ENCODE measurements at places on chromosomes 1 and 21.
A peak's percentile ranks its signal among the peaks of the same experiment; 100 is the strongest.

DNA sequence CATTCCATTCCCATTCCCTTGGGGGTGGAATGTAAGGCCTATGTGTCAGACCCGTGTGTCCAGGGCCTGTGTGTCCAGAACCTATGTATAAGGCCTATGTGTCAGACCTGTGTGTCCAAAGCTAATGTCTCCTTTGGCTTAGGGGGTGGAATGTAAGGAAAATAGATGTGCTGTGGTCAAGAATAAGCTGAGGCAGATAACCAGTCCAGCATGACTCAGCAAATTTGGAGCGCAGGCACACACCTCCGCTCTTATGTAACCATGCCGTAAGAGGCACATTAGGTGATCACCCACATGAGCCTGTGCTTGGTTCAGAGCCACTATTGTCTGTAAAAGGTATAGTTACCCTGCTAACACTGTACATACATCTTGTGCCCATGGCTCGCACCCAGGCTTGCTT, 150.8 kb upstream of the SGIP1 start:
- no peak overlapping the region for H3K27ac ChIP-seq
- no peaks in the 10 kb centered on the region for H3K27me3 ChIP-seq
- H3K4me3 ChIP-seq: no peak overlapping the region
- no peak for DNase-seq
- no peaks in the 10 kb centered on the region for H3K36me3 ChIP-seq
- H3K4me1 ChIP-seq: no peaks in the 10 kb centered on the region

DNA sequence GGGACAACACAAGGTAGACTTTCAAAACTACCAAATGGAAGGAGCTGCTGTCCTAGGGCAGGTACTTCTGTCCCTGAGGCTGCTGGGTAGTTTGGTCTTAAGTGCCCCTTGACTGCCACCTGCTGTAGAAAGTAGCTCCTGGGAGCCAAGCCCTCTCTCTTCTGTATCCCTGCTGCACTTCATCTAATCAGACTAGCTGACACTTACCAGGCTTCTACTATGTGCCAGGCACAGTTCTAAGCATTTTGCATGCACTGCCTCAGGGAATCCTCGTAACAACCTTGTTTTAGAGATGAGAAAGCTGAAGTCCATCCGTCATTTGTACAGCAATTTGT, 15.9 kb upstream of the SRSF4 start:
- DNase-seq: peak; percentile 58
- no peak overlapping the region for H3K27ac ChIP-seq
- H3K4me1 ChIP-seq: no peaks in the 10 kb centered on the region
- H3K4me3 ChIP-seq: no peak overlapping the region

GRCh38 chr1:190320952-190321351, 156.7 kb downstream of the BRINP3 start:
- H3K27me3 ChIP-seq: no peaks in the 10 kb centered on the region
- no peak overlapping the region for H3K27ac ChIP-seq
- no peaks in the 10 kb centered on the region for H3K36me3 ChIP-seq
- no peaks in the 10 kb centered on the region for H3K4me1 ChIP-seq
- no peak for DNase-seq

DNA sequence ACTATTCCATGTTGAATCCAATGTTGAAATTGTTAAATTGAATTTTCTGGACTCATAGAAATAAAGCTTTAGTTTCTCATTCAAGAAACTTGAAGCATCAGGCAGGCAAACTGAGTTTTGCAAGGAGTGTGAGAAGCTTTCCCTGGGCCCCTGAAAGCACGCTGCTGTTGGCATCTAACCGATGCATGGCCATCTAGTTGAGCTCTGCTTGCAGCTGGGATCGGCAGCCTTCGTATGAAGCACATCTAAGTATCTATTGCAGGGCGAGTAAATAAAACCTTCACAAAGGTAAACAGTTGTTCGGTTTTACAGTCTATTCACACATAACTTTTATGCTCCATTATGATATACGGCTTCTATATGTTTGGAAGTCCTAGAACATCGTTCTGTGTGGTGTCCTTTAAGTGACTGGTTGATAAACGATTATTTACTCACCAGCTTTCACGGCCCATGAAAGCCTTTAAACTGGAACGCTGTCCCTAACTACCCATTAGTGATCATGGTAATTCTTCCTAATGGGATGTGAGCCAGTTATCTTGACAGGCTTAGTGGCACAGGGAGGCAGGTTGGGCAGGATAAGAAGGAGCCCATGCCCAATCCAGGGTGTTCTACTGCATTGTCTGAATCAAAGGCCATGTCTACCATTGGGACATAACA, 71.7 kb downstream of the SEC16B start:
- no peaks in the 10 kb centered on the region for H3K36me3 ChIP-seq
- no peak for DNase-seq
- H3K27ac ChIP-seq: no peak overlapping the region

- DNase-seq: no peak
- H3K4me3 ChIP-seq: no peak overlapping the region
- no peak overlapping the region for H3K27ac ChIP-seq
- no peaks in the 10 kb centered on the region for H3K4me1 ChIP-seq
These were observed 293.5 kb downstream of the NTNG1 start for GRCh38 chr1:107434361-107434693.

DNA sequence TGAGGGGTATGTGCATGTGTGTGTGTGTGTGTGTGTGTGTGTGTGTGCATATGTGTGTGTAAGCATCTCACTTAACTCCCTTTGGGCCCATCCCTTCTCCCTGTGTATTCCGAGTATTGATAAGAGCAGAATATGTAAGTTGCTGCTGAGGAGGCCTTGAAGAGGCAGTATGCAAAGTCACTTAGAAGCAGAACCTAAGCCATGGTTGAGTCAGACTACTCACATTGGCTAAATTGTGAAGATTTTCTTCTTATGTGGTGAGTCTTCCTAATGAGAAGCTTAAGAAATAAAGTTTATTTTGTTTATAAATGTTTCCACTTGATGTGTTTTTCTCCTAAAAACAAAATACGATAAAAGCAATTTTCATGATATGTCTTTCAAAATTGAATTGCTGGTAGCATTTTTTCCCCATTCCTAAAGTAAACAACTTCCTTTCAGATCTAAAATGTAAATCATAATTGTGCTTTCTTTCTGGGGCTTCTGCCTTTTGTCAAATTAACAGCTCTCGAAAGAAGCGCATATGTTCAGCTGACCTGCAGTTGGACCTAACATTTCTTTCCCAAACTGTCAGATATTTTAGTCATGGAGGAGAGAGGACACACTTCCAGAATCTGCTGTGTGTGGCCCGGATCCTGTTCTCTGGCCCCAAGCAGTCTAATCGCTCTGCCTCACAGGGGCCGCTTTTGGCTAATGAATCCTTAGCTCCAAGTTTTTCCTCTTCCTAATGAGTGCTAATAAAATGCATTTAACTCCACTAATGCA, 284.0 kb downstream of the DUSP10 start:
- no peak for DNase-seq
- H3K4me3 ChIP-seq: no peak overlapping the region
- no peak overlapping the region for H3K27ac ChIP-seq
- H3K4me1 ChIP-seq: no peaks in the 10 kb centered on the region

GRCh38 chr1:172003766-172004530, 162.7 kb downstream of the DNM3 start:
- H3K4me1 ChIP-seq: no peaks in the 10 kb centered on the region
- no peak overlapping the region for H3K4me3 ChIP-seq
- H3K27ac ChIP-seq: no peak overlapping the region
- no peaks in the 10 kb centered on the region for H3K27me3 ChIP-seq
- no peaks in the 10 kb centered on the region for H3K36me3 ChIP-seq
- no peak for DNase-seq

GRCh38 chr1:79469139-79469538, 462.6 kb upstream of the ADGRL4 start:
- no peak overlapping the region for H3K27ac ChIP-seq
- no peaks in the 10 kb centered on the region for H3K4me1 ChIP-seq
- H3K27me3 ChIP-seq: no peaks in the 10 kb centered on the region
- DNase-seq: no peak

DNA sequence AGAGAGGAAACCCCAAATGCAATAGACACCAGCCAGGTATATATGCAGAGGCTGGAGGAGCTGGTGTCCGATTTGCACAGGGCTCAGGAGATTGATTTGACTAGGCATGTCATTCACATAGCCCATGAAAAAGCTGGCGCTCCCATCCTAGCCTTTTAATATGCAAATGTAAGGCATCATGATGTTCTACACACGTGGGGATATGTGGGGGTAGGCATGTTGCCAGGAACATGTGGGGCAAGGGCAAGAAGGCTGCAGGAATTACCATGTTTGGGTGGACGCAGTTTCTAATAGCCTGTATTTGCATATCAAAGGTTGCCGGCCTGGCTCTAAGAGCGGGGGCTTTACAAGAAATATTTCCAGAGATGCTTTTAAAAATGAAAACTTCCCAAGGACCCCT, 11.7 kb upstream of the SH3GLB1 start:
- no peak for DNase-seq
- H3K4me1 ChIP-seq: no peaks in the 10 kb centered on the region
- no peak overlapping the region for H3K4me3 ChIP-seq
- H3K27ac ChIP-seq: no peak overlapping the region
- H3K36me3 ChIP-seq: no peaks in the 10 kb centered on the region

DNA sequence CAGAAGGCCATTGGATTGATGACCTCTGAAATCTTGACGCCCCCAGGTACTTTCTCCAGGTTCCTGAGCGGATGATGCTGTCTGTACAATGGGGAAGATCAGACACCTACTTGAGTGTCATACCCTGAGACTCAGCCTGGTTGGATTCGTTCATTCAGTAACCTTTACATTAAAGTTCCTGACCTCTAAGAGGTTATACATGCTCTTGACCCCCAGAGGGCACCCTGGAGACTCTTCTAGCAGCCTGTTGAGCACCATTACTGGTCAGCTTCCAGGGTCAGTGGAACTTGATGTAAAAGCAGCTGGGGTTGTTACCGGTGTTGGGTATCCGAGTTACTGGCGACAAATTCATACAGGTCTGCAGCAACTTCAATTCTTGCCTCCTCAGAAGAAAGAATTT, 114.3 kb upstream of the ZNF678 start:
- no peaks in the 10 kb centered on the region for H3K36me3 ChIP-seq
- no peak overlapping the region for H3K27ac ChIP-seq
- H3K4me3 ChIP-seq: no peak overlapping the region
- H3K27me3 ChIP-seq: no peaks in the 10 kb centered on the region

GRCh38 chr21:45132841-45133573, 58.6 kb downstream of the ADARB1 start:
- no peak for DNase-seq
- no peaks in the 10 kb centered on the region for H3K27me3 ChIP-seq
- no peak overlapping the region for H3K27ac ChIP-seq
- peaks cover 11% of the 10 kb centered on the region for H3K4me1 ChIP-seq
- H3K36me3 ChIP-seq: no peaks in the 10 kb centered on the region

- no peak overlapping the region for H3K27ac ChIP-seq
- no peaks in the 10 kb centered on the region for H3K36me3 ChIP-seq
- DNase-seq: no peak
- no peaks in the 10 kb centered on the region for H3K27me3 ChIP-seq
These were observed 22.7 kb upstream of the SHE start for GRCh38 chr1:154524881-154525280.
